ENCODE measurements at places on chromosomes 4 and X.

- H3K4me3 ChIP-seq: no peak overlapping the region
- peak; percentile 16 for DNase-seq
- no peaks in the 10 kb centered on the region for H3K4me1 ChIP-seq
These were observed 833.9 kb upstream of the PRKX start for GRCh38 chrX:4547213-4547836.

GRCh38 chr4:184292877-184293276, 75.2 kb upstream of the ENPP6 start:
- H3K27me3 ChIP-seq: no peaks in the 10 kb centered on the region
- no peak overlapping the region for H3K27ac ChIP-seq
- H3K36me3 ChIP-seq: no peaks in the 10 kb centered on the region
- DNase-seq: no peak
- H3K4me1 ChIP-seq: no peaks in the 10 kb centered on the region

DNA sequence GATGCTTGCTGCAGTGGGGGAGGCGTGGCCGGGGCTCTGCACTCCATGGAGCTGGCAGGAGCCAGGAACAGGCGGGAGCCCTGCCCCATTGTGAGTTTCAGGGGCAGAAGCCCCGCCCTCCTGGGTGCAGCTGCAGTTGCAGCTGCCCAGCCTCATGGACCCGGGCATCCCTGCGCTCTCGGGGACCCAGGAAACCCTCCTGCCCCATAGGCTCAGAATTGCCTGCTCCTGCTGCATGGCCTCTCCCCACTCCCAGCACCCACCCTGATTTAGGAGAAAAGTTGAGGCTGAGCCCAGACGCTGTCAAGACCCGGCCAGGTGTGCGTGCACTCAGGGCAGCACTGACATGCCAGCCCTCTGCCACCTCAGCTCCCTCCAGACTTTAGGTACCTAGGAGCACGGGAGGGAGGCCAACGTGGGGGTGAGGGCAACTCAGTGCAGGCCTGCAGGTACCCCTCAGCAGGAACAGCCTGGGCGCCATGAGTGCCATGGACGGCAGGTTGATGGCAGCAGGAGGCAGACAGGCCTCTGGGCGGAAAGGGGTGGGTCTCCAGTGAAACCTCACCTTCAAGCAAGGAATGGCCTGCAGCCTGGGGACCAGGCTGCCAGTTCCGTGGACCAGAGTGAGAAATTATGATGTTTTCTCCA, 67.2 kb upstream of the MAGEB2 start:
- no peak overlapping the region for H3K27ac ChIP-seq
- H3K4me3 ChIP-seq: no peak overlapping the region
- DNase-seq: no peak
- H3K27me3 ChIP-seq: no peaks in the 10 kb centered on the region
- no peaks in the 10 kb centered on the region for H3K36me3 ChIP-seq

- H3K27me3 ChIP-seq: no peaks in the 10 kb centered on the region
- DNase-seq: no peak
- H3K27ac ChIP-seq: no peak overlapping the region
- no peaks in the 10 kb centered on the region for H3K4me1 ChIP-seq
- no peaks in the 10 kb centered on the region for H3K36me3 ChIP-seq
These were observed 904.3 kb upstream of the GRIA3 start for GRCh38 chrX:122279746-122280145.

DNA sequence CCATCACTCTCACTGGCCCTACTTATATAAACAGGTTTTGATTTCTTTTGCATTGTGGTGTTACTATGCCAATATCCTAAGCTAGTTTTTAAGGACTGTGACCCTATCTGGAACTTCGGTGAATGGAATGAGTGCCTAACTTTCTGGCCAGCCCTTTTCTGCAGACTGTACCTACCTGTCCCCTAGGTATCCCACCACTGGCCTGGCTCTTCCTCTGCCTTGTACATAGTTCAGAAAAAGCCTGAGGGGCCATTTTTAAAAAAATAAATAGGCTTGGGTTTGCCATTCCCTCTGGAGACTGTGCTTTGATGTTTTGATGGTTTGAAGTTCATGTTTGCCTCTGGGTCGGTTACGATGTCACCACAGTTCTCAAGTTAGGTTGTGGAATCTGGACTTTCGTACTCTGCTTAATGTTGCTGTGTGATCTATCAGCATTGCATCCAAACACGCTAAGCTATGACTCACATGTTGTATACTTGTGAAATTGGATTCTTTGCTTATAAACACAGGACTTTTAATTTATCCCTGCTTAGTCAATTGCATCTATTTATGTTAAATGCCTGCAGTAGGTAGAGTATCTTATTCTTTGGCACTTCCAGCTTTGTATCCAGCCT, 182.0 kb downstream of the ANKRD50 start:
- H3K4me1 ChIP-seq: no peaks in the 10 kb centered on the region
- no peak overlapping the region for H3K4me3 ChIP-seq
- no peak overlapping the region for H3K27ac ChIP-seq
- no peaks in the 10 kb centered on the region for H3K27me3 ChIP-seq
- no peaks in the 10 kb centered on the region for H3K36me3 ChIP-seq
- no peak for DNase-seq

- H3K4me3 ChIP-seq: no peak overlapping the region
- H3K27me3 ChIP-seq: no peaks in the 10 kb centered on the region
- peaks cover 24% of the 10 kb centered on the region for H3K4me1 ChIP-seq
- H3K36me3 ChIP-seq: peaks cover 18% of the 10 kb centered on the region
- no peak overlapping the region for H3K27ac ChIP-seq
These were observed 3.8 kb downstream of the TMEM165 start for GRCh38 chr4:55399581-55399980.

DNA sequence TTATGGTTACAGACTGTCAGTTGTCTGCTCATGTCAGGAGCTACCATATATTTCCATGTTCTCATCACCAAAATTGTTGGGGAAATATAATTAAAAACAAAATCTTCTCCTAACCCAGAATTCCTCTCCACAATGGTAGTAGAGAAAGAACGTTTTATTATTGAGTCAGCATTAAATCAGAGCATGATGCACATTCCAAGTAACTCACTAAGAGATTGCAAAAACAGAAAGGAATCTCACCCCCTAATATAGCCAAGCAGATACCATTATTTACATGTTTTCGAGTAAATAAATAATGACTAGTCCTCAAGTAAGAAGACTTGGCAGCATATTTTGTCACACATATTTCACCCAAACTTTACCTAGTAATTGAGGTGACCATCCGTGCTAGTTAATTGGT, 36.2 kb upstream of the ARHGEF6 start:
- H3K36me3 ChIP-seq: no peaks in the 10 kb centered on the region
- no peak overlapping the region for H3K4me3 ChIP-seq
- H3K27me3 ChIP-seq: no peaks in the 10 kb centered on the region

DNA sequence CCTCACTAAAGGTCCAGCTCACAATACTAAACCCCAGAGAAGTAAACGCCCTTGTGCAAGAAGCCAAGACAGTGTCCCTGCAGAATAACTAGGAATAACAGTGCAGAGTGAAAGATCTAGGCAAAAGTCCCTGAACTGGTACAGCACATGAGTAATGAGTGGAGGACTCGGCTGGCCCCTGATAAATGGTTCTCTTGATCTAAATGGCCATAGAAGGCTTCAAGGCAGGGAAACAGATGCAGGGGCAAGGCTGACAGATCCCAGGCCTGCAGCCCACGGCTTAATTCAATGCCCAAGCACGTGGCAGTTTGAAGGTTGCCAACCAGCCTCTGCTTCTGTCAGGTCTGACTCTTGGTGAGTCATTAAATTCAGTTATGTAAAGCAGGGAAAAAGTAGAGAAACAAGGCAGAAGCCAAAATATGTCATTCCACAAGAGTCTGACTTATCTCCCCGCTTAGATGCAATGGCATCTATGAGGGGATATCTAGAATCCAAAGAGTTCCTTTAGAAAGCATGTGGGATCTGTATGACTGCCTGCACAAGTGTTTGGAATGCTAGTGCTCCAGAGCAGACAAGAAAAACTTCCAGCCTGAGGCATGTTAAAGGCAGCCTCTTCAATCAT, 121.3 kb downstream of the PRDM5 start:
- no peak overlapping the region for H3K27ac ChIP-seq
- no peak for DNase-seq
- no peaks in the 10 kb centered on the region for H3K27me3 ChIP-seq
- H3K4me3 ChIP-seq: no peak overlapping the region

DNA sequence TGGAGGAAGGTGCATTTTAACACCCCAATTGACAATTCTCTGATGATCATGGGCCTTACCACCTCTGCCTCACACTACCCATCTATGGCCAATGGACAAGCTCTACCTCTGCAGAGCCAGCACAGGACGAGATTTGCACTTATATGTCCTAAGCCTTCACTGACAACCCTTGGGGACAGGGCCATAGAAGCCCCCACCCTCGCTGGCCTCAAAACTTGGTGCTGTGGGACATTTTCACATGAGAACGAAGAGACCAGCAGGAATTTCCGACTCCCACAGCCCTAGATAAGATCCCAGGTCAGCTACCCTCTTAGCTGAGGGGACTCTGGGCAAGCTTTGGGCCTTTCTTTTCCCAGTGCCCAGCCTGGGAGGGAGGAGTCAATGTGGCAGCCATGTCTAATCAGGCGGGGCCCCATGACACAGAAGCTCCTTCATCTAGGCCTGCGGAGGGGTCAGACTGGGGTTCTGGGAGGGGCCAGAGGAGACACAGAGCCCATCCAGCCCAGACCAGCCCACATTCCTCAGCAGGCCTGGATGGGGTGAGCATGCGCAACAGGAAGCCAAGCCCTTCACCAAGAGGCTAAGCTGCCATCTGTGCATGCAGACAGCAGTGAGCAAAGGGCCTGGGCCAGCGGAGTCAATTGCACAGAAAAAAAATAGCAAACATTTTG, 12.1 kb downstream of the PJA1 start:
- 0 out of 2 replicates have a peak overlapping the region, but pooled peaks have one; percentile 24 for H3K27ac ChIP-seq
- peaks cover 54% of the 10 kb centered on the region for H3K4me1 ChIP-seq
- no peak overlapping the region for H3K4me3 ChIP-seq
- DNase-seq: no peak
- H3K36me3 ChIP-seq: no peaks in the 10 kb centered on the region
- no peaks in the 10 kb centered on the region for H3K27me3 ChIP-seq

- no peaks in the 10 kb centered on the region for H3K27me3 ChIP-seq
- no peaks in the 10 kb centered on the region for H3K36me3 ChIP-seq
- no peak for DNase-seq
- H3K4me3 ChIP-seq: peak overlapping the region; percentile 90
These were observed 689 bp upstream of the OGT start for GRCh38 chrX:71532078-71532752.

DNA sequence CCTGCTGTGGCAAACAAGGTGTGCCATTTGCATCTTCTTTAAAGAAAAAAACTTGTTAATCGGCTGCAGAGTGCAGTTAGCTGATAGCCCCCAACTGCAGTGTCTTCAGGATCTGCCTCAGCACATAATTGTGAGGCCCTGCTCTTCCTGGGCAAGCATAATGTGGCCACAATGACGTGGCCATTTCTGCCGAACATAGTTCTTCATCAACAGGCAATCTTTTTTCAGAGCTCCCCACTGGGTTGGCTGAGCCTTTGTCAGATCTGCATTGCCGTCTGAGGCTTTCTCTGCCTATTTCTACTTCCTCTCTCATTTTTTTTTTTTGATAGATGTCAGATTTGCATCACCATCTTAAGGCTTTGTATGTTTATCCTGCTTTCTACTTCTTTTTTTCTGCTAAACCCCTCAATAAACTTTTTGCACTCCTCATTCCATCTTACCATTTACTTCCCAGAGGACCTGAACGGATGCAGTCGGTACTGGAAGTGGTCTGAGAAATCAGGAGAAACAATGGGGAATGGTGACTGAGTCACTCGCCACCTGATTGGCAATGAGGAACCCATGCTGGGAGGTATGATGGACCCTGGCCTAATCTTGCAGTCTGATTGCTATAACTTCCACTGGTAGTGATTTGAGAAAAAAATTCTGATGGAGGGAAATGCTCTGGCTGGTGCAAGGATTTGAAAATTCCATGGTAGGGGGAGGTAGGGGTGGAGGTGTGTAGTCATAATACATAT, 21.2 kb upstream of the TAB3 start:
- no peak overlapping the region for H3K27ac ChIP-seq
- no peak for DNase-seq
- no peaks in the 10 kb centered on the region for H3K27me3 ChIP-seq
- H3K36me3 ChIP-seq: no peaks in the 10 kb centered on the region
- no peak overlapping the region for H3K4me3 ChIP-seq

- no peaks in the 10 kb centered on the region for H3K4me1 ChIP-seq
- no peak overlapping the region for H3K27ac ChIP-seq
- H3K27me3 ChIP-seq: no peaks in the 10 kb centered on the region
- H3K36me3 ChIP-seq: no peaks in the 10 kb centered on the region
- no peak for DNase-seq
These were observed 460.3 kb downstream of the SPRY1 start for GRCh38 chr4:123856689-123857545.

DNA sequence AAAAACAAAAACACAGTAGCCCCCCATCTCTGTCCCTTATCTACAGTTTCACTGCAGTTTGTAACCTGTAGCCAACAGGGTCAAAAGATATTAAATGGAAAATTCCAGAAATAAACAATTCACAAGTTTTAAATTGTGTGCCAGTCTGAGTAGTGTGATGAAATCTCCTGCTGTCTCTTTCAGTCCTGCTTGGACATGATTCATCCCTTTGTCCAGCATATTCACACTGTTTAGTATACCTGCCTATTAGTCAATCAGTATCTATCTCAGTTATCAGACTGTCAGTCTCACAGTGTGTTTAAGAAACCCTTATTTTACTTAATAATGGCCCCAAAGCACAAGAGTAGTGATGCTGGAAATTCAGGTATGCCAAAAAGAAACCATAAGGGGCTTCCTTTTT, 21.9 kb downstream of the CNOT6L start:
- H3K4me1 ChIP-seq: no peaks in the 10 kb centered on the region
- H3K27me3 ChIP-seq: no peaks in the 10 kb centered on the region
- no peak for DNase-seq
- no peak overlapping the region for H3K27ac ChIP-seq
- no peaks in the 10 kb centered on the region for H3K36me3 ChIP-seq

GRCh38 chr4:52094376-52095145, 43.5 kb downstream of the SPATA18 start:
- no peak for DNase-seq
- peaks cover 38% of the 10 kb centered on the region for H3K27me3 ChIP-seq
- H3K36me3 ChIP-seq: no peaks in the 10 kb centered on the region

DNA sequence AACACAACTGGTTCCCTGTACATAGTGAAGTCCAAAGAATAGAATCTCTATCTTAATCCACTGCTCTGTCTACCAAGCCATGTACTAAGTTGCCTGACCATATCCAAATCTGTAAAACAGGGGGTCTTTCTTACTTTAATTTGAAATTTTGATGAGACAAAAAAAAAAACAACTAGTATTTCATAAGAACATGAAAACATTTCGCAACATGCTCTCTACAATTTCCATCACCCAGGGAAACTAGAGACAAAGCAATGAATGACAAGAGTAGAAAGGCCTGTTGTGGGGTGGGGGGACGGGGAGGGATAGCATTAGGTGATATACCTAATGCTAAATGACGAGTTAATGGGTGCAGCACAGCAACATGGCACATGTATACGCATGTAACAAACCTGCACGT, 279.9 kb downstream of the PPP3CA start:
- no peaks in the 10 kb centered on the region for H3K4me1 ChIP-seq
- H3K27ac ChIP-seq: no peak overlapping the region
- no peaks in the 10 kb centered on the region for H3K27me3 ChIP-seq
- no peaks in the 10 kb centered on the region for H3K36me3 ChIP-seq
- no peak overlapping the region for H3K4me3 ChIP-seq
